ENCODE measurements at places on chromosomes 1 and 21. TPM values are rescaled to one million over a fixed set of nuclear protein-coding genes. Genes with fewer than 3 reads are reported as not detected.

- no peaks in the 10 kb centered on the region for H3K36me3 ChIP-seq
- H3K4me1 ChIP-seq = no peaks in the 10 kb centered on the region
- H3K27ac ChIP-seq = no peak overlapping the region
- no peaks in the 10 kb centered on the region for H3K27me3 ChIP-seq
- H3K4me3 ChIP-seq = no peak overlapping the region
These were observed 249.2 kb upstream of the TPTE start for GRCh38 chr21:10272216-10272615.

- H3K4me1 ChIP-seq = peaks cover 16% of the 10 kb centered on the region
- no peak for DNase-seq
- H3K27me3 ChIP-seq = no peaks in the 10 kb centered on the region
- H3K36me3 ChIP-seq = peaks cover 13% of the 10 kb centered on the region
- H3K4me3 ChIP-seq = no peak overlapping the region
These were observed 50.1 kb downstream of the SSBP3 start for GRCh38 chr1:54355931-54356679.

- H3K27ac ChIP-seq = no peak overlapping the region
- no peaks in the 10 kb centered on the region for H3K4me1 ChIP-seq
- H3K4me3 ChIP-seq = no peak overlapping the region
- peak; percentile 24 for DNase-seq
- no peaks in the 10 kb centered on the region for H3K36me3 ChIP-seq
These were observed 9.9 kb upstream of the COG2 start for GRCh38 chr1:230632273-230632873.

LCE2A gene
- not detected for total RNA-seq

MRPS15 gene
- 46.1 TPM for total RNA-seq

All from IMR-90 (cell line).